WERI-Rb-1 (cell line): ENCODE measurements at places on chromosomes 4 and X.
A peak's percentile ranks its signal among the peaks of the same experiment; 100 is the strongest.

- DNase-seq: no peak
Measured at GRCh38 chr4:2771264-2771663, 15.1 kb upstream of the TNIP2 start.

- DNase-seq: no peak
Measured at GRCh38 chr4:98385831-98386230, 124.6 kb downstream of the RAP1GDS1 start.

DNA sequence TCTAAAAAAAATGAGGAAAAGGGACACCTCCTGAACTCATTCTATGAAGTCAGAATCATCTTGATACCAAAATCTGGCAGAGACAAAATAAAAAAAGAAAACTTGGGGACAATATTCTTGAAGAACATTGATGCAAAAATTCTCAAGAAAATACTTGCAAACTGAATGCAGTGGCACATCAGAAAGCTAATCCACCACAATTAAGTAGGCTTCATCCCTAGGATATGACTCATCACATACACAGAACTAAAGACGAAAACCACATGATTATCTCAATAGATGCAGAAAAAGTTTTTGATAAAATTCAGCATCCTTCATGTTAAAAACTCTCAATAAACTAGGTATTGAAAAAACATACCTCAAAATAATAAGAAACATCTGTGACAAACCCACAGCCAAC, 98.3 kb downstream of the FAM47B start:
- DNase-seq: no peak

DNA sequence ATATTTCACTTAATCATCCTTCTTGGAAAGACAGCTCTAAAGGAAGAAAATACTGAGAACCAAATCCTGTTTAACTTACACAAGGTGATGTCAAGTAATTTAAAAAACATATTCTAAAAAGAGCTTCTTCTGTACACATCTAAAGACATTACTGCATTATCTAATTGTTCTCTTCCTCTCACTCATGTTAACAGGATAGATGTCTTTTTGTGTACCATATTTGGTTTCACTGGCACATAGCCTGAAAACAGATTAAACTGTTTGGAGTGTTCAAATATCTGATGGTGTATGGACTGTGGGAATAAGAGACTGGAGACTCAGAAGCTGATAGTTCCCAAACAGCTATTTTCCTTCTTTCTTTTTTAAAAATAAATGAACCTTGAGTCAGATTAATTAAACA, 213.3 kb upstream of the MAB21L2 start:
- no peak for DNase-seq

GRCh38 chr4:57214654-57215411, 104.6 kb upstream of the IGFBP7 start:
- DNase-seq: no peak

GRCh38 chr4:80049813-80050534, 23.1 kb downstream of the ANTXR2 start:
- no peak for DNase-seq

GRCh38 chrX:134694333-134695322, 36.4 kb upstream of the PLAC1 start:
- no peak for DNase-seq

GRCh38 chr4:173518425-173519102, 11.5 kb downstream of the HAND2 start:
- DNase-seq: no peak

GRCh38 chr4:138005486-138005885, 236.7 kb downstream of the SLC7A11 start:
- no peak for DNase-seq

- DNase-seq: no peak
Measured at GRCh38 chr4:101187841-101188240, 159.5 kb downstream of the PPP3CA start.

GRCh38 chr4:119207051-119207450, 5.5 kb upstream of the USP53 start:
- no peak for DNase-seq

DNA sequence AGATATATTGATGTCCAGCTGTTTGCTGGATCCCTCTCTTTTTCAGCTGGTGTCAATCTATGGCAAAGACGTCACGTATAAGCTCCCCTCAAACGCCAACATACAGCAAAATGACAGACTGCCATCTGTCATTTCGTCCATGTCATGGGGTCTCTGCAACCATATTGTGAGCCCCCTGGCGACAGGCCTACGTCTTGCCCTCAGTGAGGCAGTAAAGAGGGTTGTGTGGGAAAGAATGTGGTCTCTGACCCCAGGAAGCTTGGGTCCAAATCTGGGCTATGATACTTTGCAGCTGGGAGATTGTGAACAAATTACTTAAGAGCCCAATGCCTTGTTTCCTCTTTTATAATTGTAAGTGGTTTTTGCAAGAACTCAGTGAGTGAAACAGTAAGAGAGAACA, 7.4 kb downstream of the SUPT20HL2 start:
- no peak for DNase-seq

DNA sequence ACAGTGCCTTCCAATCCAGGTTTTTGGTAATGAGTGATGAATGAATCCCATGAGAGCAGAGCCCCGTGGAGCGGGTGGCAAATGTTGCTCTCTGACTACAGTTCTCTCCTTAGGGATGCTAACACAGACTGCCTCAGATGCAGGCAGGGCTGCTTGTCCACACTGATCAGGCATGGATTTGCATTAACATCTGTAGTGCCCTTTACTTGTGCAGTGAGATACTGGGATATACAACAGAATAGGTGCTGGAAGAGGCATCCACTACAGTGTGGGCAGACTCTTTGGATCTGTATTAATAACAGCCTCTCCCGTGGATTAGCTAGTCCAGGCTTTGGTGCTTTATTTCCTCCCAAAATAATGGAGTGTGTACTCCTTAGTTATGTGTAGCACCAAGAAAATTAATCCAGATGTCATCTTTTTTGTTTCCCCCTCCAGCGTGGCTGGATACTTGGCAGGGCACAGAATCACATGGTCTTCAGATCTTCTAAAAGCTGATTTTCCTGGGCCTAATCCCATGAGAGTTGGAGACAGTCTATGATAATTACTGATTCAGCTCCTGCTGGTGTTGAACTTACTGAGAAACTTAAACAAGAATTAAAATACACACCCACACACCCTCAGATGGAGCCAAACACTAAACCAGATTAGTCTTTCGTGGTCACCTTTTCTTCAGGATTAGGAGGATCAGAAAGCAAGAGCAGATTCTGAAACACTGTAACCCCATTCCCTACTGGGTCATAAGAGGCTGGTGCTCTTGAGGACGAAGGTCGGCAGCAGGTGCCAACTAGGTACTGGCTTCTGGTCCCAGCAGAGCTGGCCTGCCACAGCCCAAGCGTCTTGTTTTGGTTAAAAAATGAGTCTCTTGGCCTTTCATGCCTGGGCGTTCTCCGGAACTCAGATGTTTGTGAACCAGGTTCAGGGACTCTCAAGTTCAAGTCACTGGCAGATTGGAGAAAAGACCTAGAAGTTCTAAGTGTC, 23.1 kb upstream of the NAP1L5 start:
- peak; percentile 43 for DNase-seq

- DNase-seq: no peak
Measured at GRCh38 chrX:139448996-139449395, 81.5 kb upstream of the F9 start.

DNA sequence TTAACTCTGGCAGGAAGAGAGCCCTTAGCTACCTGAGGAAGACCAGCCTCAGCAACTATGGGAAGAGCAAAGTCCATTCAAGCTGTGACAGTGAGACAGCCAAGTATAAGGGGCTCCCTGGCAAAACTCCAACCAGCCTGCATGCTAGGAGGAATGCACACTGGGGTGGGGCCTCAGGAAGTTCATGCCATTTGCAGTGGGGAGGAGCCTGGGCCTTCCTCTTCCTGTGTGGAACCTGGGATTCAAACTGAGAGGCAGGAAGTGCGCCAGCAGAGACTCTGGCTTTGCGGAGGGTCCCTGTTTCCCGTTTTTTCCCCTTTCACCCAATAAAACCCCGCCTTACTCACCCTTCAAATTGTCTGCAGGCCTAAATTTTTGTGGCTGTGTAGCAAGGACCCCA, 33.0 kb downstream of the TFDP3 start:
- DNase-seq: no peak

GRCh38 chrX:24391389-24391788, 30.9 kb downstream of the SUPT20HL1 start:
- DNase-seq: no peak

DNA sequence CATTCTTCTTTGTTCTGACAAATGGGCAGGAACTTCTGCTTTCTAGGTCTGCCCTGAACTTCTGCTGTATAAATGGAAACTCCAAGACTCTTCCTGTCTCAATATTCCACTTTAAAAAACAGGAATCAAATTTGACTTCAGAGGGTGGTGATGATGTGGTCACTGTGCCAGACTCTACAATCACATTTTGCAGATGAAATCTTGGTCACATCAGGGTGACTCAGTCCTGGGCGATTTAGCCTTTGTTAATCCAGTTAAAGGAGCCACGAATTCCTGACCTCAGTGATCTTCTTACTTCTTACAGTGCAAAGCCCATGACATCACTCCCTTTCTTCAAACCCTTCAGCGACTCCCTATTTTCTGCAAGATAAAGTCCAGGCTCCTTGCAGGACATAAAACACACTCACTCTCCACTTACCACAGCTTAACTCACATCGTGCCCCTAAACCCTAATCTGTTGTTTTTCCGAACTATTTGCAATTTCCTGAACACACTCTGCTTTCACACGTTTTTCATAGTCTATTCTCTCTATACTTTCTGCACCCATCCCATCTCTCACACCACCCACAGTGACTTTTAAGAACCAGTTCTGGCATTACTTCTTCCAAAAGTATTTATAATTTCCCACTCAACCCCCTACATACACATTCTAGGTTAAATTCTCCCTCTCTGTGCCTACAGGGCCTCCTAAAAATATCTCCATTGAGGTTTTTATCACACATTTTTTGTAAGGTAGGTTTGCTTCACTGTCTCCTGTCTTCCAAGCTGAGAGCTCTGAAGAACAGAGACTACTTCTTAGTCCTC, 11.1 kb downstream of the GASK1B start:
- peak; percentile 61 for DNase-seq

- DNase-seq: peak; percentile 38
Measured at GRCh38 chr4:176270669-176271068, 1.6 kb upstream of the ASB5 start.

- DNase-seq: no peak
Measured at GRCh38 chr4:38762560-38762959, 20.2 kb downstream of the TLR10 start.

DNA sequence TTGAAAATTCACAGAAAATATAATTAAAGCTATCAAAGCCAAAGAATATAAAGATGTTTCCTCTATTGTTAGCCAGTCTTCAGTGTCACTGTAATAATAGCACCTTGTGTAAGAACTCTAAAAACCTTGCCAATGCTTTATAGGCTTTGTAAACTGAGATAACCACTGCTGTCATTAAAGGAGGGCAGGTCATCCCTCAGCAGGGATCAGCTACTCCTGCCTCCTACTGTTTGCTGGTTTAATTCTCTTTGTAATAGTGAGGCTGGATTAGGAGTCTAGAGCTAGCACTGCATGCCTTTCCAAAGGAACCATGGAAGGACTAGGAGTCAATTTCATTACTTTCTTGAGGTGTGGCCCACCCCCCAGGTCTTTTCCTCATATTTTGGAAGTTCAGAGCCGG, 46.2 kb downstream of the FHIP1A start:
- no peak for DNase-seq

DNA sequence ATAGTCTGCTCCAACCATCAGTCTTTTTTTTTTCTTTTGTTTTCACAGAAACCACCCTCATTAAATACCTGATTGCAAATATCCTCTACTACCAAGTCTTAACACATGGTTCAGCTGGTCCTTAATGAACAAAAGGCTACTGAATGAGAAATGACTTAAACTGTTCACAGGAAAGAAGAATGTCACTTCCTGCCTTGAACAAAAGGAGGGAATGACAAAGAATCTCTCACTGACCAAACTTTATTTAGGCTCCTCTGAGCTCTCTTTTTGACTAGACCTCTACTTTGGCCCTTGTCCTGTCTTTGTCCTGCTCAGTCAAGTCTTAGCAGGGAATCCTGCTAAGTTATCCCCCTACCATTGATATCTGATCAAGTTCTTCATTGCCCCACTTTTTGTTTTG, 31.8 kb upstream of the GJB1 start:
- no peak for DNase-seq

GRCh38 chr4:21457086-21457840, 491.3 kb downstream of the KCNIP4 start:
- DNase-seq: no peak

GRCh38 chr4:59960143-59960542, 1240.0 kb upstream of the ADGRL3 start:
- no peak for DNase-seq

- no peak for DNase-seq
Measured at GRCh38 chrX:49960061-49960460, 37.7 kb downstream of the CLCN5 start.

DNA sequence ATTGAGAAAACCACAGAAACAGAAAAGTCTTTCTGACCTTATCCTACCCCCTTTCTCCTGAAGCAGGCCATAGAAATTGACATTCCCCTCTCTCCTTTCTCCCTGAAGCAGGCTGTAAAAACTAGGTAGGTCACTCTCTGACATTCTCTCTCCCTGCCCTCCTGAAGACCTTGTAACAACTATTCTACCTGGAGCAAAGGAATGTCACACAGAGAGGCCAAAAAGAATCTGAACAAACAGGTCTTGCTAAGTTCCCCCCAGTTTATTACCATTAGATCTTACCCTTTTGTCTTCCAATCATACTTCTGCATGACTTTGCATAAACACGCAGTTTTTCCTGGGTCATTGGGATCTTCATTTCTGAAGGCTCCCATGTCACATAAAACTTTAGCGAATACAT, 198.3 kb upstream of the GYPA start:
- DNase-seq: no peak

- no peak for DNase-seq
Measured at GRCh38 chrX:154728431-154729190, 22.3 kb downstream of the GAB3 start.

DNA sequence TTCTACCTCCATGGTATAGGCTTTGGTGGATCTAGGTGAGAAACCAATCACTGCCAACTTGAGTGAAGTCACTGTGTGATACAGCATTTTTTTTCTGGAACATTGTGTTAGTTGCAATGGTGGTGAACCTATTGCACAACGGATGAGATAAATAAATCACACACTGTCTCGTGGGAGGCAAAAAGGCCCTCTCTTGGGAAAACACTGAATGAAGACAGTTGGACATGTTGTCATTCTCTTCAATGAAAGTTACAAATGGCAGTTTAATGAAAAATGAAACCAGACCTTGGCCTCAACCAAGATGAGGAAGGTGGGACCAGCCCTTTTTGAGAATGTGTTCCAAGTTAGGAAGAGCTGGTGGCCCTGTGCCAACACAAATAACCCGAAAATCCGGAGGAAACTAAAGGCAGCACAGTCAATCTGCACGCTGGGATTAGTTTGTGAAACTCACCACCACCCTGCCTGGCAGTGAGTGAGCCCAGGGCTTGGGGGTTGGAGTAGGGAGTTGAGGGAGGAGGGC, 5.4 kb upstream of the ADGRG2 start:
- no peak for DNase-seq

GRCh38 chrX:50071494-50071893, 129.3 kb downstream of the AKAP4 start:
- no peak for DNase-seq

- no peak for DNase-seq
Measured at GRCh38 chr4:120671538-120671937, 251.0 kb downstream of the PRDM5 start.
